PC-9 (cell line): ENCODE measurements at places on chromosomes 2 and 18. TPM values are rescaled to one million over a fixed set of nuclear protein-coding genes. Genes with fewer than 3 reads are reported as not detected.

- no peak for DNase-seq
Measured at GRCh38 chr18:26963292-26963691, 97.8 kb upstream of the AQP4 start.

UGT1A4 gene
- total RNA-seq, result 73.6 and 93.0 TPM in 2 replicates

GRCh38 chr18:29164993-29165599, 988.2 kb upstream of the CDH2 start:
- peak; percentile 53 for DNase-seq

SRD5A2 gene
- not detected in 2 replicates for total RNA-seq

- no peak for DNase-seq
Measured at GRCh38 chr2:406876-407275, 119.0 kb upstream of the ALKAL2 start.

GRCh38 chr2:215528555-215528954, 92.7 kb upstream of the FN1 start:
- no peak for DNase-seq

GRCh38 chr2:59932341-59932740, 621.1 kb downstream of the BCL11A start:
- DNase-seq, result no peak

DNA sequence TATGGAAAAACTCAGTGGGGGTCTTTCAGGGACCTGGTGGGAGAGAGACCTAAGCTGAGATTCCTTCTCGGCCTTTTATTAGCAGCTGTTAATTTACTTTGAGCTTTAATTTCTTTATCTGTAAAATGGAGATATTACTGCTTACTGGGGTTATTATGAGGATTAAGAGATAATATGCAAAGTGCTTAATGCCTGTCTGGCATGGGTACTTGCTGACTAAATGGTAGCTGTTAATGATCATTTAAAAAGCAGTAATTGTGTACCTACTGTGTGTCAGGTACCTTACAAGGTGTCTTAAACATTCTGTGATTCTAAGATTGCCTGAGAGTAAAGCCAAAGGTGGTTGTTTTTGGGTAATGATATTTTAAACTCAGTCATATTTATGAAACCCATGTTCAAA, 2.6 kb downstream of the ITGA6 start:
- DNase-seq, result no peak

DNA sequence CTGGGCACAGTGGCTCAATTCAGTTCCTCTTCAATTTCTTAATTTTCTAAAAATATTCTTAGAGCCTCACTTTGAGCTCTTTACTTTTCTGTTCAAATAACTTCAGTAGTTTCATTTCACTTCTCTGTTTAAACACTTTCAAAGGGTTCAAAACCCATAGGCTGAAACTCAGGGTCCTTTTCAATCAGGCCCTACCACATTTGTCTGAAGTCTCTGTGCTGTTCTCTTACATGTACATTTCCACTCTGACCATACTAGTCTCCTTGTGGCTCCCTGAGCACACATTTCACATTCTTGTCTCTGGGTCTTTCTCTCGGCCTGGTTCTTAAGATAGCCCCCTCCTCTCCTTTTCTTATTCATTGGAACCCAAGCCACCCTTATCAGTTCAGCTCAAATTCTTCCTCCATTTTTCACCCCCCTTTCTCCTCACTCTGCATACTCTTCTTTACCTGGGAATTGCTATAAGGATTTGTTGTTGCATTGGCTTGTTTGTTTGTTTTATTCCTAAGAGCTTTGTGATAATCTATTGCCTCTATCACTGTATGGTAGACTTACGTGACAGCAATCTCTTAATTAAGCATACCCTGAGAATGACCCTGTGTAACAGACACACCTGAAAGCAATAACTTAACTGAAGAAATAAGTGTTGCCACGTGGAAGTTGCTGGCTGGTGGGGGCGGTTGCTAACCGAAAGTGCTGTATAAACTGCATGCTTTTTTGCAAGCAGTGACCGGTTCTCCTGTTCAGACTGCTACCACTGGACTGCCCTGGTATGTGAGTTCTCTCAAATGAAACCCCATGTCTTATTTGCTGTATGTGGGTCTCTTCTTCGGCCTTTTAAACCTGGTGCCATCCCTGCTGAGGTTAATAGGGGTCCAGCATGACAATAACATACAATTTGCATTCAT, 27.7 kb upstream of the ACADL start:
- no peak for DNase-seq

- no peak for DNase-seq
Measured at GRCh38 chr2:75792146-75792545, 81.4 kb upstream of the GCFC2 start.

POTEC gene
- total RNA-seq, result not detected in 2 replicates

DNA sequence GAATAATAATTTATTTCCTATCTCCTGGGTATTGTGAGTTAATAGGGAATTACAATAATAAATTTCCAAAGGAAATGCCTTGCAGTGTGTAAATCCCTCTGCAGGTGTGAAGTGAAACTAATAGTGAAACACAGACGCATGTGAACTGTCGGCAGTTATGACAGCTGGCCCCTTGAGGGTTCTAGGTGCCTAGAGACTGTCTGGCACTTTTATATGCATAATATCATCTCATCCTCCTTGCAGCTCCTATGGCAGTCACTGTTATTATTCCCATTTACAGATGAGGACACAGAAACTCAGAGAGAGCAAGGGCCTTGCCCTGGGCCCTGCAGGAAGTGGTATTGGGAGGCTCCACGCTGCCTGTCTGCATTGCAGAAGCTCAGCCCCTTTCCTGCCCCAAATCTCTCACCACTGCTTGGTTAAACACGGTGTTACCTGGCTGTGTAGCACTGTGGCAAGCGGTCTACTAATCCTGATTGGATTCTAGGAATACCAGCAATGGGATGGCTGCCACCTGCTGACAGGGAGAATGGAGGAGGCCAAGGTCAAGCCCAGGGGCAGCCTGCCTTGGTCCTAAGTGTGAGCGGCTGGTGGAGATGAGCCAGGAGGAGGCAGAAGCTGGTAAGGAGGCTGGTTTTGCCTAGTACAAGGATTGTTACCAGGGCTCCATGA, 32.8 kb upstream of the ACKR3 start:
- no peak for DNase-seq

GRCh38 chr18:5574843-5575242, 31.0 kb upstream of the EPB41L3 start:
- DNase-seq, result no peak

DNA sequence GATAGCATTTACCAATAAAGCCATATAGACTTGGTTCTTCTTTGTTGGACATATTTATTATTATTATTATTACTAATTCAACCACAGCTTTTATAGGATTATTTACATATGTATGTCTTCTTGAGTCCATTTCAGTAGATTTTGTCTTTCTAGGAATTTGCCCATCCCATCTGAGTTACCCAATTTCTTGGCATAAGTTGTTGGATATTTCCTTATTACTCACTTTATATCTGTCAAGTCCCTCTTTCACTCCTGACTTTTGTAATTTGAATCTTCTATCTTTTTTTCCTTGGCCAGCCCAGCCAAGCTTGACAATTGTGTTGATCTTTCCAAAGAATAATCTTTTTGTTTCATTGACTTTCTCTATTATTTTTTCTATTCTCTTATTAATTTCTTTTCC, 543.7 kb downstream of the SUCLG1 start:
- DNase-seq, result no peak

ADGRF3 gene
- 0.38 and 0.48 TPM in 2 replicates for total RNA-seq

- peak; percentile 72 for DNase-seq
Measured at GRCh38 chr2:238097988-238098871, 1.9 kb upstream of the ESPNL start.
